ENCODE measurements at places on chromosomes 5 and 9.

DNA sequence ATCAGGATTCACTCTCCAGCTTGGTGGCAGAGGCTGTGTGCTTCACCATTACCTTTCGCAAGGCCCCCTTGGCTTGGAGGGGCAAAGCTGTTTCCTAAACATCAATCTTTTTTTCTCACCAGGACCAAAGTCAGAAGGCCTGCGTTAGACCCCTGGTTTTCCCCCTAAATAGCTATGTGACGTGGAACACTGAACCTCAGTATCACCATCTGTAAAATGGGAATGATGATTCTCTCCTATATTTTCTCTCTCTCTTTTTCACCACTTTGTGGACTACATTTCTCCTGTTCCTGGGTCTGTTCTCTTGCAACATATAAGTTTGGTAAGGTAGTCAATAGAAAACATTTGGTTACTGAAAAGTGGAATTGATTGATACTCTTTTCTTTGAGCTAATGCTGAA is 50.5 kb downstream of the DAPK1 start:
- DNase-seq: no peak

- DNase-seq: no peak
Observed at GRCh38 chr5:72372331-72372730, 52.2 kb downstream of the PTCD2 start.

- no peak for DNase-seq
Observed at GRCh38 chr9:123555646-123556045, 199.6 kb downstream of the CRB2 start.

DNA sequence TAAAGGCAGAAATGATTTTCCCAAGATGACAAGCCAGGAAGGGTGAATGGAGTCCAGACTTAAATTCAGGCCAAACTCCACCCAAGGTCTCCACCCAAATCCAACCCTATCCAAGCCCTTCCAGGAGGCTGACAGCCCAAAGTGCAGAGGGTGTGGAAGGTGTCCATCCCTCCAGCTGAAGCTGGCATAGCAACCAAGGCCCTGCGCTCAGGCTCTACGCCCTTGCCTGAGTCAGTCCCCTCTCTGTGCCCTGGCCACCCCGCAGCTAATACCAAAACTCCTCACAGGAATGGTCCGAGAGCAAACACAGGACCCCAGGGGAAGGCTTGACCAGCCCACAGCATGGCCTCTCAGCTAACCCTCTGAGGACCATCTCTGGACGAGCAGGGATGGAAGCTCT is 2.1 kb downstream of the SEPTIN8 start:
- DNase-seq: no peak

GRCh38 chr5:135373736-135374515 is 25.1 kb downstream of the MACROH2A1 start:
- no peak for DNase-seq

- DNase-seq: no peak
Observed at GRCh38 chr9:581673-582497, 259.6 kb upstream of the DMRT1 start.

DNA sequence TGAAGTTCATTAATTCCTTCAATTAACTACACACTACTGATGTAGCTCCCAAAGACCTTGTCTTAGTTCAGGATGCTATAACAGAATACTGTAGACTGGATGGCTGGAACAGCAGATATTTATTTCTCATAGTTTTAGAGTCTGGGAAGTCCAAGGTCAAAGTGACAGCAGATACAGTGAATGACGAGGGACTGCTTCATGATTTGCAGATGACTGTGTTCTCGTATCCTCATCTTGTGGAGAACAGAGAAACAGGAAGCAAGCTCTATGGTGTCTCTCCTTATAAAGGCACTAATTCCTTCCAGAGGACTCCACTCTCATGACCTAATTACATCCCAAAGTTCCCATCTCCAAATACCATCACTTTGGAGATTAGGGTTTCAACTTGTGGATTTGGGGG is 65.6 kb upstream of the MAP1B start:
- no peak for DNase-seq

DNA sequence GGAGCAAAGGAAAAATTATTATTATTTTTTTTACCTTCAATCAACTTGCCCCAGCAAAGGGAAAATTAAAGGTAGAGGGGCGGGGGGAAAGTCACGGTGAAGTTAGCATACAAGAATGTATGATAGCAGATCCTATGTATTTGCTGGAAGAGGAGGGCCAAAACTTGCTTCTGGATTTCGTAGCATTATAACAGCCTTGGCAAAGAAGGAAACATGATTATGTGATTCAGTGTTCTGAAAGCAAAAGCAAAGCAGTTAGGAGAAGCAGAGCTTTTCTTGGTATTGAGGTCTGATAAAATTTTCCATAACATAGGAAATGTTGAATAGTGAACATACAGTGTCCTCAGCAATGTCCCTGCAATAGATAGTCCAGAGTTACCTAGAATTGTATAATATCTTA is 32.4 kb downstream of the MAST4 start:
- DNase-seq: no peak

DNA sequence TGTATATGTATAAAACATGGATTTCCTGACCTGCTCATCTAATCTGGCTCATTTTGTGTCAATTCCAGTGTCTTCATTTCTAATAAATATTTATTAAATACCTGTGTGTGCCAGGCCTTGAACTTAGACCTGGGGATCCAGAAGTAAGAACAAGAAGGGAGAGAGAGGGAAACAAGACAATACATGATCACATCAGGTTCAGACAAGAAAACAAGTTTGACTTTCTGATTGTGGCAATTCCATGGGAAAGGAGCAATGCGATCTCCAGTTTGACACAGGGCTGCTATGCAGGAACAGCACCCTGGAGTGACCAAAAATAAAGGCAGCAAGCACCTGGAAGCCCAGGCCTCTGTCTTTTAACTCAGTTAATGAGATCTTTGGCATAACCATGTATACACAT is 198.1 kb upstream of the ACTBL2 start:
- no peak for DNase-seq
